ENCODE measurements at places on chromosomes 3 and 15.

GRCh38 chr3:34411596-34411995, 613.2 kb downstream of the PDCD6IP start:
- no peak for DNase-seq

GRCh38 chr3:56780936-56781335, 20.8 kb downstream of the ARHGEF3 start:
- no peak for DNase-seq

- DNase-seq = no peak
Observed at GRCh38 chr3:126147932-126148683, 32.3 kb downstream of the ALDH1L1 start.

DNA sequence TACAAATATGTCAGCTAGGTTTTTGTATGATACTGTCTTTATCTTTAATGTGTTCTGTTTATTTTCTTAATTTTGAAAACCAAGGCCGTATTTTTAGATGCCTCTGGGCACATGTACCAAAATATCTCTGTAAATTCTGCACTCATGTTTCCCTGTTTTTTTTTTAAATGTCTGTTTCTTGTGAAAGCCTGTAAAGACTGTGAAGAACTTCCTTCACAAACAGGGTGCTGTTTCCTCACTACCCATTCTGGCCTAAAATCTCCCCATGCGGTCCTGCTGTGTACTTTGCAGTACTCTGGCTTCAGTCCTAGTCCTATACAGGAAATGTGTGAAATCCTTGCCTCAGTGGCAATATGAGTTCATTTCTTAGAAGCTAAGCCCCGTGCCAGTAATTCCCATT, 133.4 kb upstream of the ZBTB20 start:
- no peak for DNase-seq

- no peak for DNase-seq
Observed at GRCh38 chr3:194780706-194781105, 95.0 kb downstream of the FAM43A start.

DNA sequence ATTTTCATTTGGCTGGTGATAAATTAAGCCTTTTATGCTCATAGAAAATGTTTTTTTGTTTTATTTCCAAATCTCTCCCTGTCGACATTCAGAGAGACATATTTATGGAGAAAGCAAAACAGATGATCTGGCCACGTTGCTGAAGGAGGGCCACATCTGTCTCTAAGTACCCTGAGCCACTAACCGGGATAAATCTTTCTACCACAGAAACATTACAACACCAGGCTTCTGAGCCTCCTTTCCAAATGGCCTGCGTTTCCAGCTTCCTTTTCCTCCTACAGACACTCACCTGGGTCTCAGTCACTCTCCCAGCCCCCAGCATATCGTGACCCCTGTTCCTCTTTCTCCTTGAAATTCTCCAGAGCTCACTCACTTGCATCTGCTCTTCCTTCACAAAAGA, 161.0 kb downstream of the ARRDC4 start:
- no peak for DNase-seq

DNA sequence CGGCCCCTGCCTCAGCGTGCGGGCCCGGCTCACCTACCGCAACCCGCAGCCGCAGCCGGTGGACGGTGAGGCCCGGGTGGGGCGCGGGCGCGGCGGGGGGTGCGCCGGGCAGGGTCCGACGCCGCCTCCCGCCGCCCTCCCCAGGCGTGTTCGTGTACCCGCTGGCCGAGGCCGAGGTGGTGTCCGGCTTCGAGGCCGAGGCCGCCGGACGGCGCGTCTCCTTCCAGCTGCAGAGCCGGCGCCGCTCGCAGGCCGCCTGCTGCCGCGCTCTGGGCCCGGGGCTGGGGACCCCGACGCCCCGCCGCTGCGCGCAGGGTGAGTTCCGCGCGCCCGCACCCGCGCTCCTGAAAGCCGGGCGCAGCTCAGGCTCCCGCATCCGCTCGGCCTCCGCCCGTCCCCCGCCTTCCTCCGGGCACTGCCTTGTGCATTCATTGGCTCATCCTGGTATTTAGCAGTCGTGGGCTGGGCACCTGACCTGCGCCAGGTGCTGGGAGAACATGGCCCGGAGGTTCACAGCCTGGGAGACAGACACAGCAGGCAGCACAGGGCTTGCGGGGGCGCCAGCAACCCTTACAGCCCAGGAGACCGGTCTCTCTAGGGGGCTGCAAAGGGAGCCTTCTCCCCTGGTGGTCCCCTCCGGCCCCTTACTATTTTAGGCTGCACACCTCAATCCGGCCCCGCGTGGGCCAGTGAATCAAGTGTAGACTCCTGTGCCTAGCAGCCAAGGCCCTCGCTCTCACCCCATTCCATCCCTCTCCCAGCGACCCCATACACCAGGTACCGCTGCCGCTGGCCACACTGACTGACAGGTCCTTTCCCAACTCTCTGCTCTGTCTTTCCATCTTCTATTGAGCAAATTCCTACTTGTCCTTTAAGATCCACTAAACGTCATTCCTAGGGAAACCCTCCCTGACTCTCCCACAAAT, 1.5 kb downstream of the VWA5B2 start:
- no peak for DNase-seq

- DNase-seq = no peak
Observed at GRCh38 chr15:29692527-29692926, 129.7 kb downstream of the TJP1 start.

- no peak for DNase-seq
Observed at GRCh38 chr3:34405159-34405558, 606.7 kb downstream of the PDCD6IP start.

- no peak for DNase-seq
Observed at GRCh38 chr3:55802816-55803215, 315.7 kb upstream of the WNT5A start.

GRCh38 chr3:179021119-179021903, 50.3 kb downstream of the ZMAT3 start:
- no peak for DNase-seq

- DNase-seq = no peak
Observed at GRCh38 chr3:120274739-120275167, 10.3 kb downstream of the GPR156 start.

DNA sequence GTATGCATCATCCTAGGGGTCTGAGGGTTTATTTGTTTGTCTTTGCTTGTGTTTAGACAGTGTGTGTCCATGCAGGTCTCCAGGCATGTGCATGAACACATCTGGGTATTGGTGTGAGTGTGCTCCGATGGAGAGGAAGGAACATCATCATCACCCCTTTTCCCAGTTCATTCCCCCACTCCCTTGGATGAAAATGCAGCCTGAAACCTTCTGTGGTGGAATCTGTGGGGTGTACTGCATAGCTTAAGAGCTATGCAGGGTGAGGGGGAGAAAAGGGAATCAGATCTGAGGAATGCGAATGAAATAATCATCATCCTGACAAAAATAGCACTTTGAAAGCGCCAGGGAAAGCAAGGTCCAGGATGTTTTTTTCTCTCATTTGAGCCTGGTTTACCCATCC, 520.1 kb downstream of the NTRK3 start:
- DNase-seq = no peak

DNA sequence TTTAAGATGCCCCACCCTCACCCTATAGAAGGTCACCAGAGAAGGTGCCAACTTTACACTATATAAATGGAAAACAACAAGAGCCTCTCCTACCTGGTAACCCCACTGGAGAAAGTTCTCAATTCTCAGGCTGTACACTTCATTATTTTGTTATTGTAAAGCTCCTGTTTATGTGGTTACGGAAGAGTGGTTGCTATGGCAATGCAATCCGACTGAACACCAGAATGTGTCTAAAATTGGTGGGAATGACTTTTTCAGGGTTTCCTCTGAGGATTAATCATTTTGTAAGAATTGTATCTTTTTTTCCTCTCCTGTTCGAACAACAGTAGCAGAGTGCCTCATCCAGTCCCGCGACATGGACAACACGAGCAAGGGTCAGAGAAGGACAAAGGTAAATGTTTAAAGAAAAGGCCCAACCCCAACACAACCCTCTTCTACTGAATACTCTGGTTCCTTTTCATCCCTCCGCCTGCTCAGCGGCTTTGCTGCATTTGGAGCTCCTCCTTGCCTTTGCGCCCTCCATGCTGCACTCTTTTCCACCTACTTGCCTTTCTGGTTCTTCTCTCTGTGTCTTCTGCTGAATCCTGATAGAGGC, 45.3 kb downstream of the DGKG start:
- no peak for DNase-seq

GRCh38 chr3:50585919-50586762, 16.8 kb downstream of the HEMK1 start:
- DNase-seq = no peak

DNA sequence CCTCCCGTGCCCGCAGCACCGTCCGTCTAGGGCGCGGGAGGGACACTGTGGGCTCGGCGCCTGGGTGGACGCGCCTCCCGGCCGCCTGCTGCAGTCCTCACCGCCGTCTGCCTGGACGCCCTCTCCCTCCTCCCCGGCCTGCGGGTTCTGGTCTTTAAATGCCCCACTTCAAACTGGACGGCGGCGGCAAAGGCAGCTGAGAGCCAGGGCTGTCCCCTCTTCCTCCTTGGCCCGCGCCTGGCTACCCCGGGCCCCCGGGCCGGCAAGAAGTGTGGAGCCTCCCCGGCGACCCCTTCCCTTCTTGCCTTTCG, 426 bp downstream of the CBLB start:
- no peak for DNase-seq

Data from stimulated activated CD4-positive, alpha-beta T cell treated with anti-CD3 and anti-CD28 coated beads, Interleukin-12 subunit alpha, Interleukin-12 subunit beta, amount 100 ng/mL, for 24 hours (primary cell).